Activated T-cell treated with anti-CD3 and anti-CD28 coated beads for 24 hours (primary cell): ENCODE measurements at places on chromosomes 12 and 14.

DNA sequence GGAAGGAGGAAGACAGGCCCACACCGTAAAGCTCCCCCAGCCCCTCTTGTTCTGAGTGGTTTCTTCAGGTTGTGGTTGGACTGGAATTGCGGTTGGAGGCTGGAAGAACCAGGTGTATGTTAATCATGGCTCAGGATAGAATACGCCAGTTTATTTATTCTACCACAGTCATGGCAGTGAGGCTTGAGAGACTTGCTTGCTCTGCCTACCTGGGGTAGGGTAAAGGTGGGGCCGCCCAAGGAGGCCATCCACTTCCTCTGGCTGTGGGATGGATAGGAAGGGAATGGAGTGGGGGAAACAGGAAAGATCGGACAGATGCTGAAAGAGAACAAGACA, 8.1 kb downstream of the SHMT2 start:
- DNase-seq, result no peak

GRCh38 chr12:102964872-102965271, 7.4 kb downstream of the ASCL1 start:
- no peak for DNase-seq

DNA sequence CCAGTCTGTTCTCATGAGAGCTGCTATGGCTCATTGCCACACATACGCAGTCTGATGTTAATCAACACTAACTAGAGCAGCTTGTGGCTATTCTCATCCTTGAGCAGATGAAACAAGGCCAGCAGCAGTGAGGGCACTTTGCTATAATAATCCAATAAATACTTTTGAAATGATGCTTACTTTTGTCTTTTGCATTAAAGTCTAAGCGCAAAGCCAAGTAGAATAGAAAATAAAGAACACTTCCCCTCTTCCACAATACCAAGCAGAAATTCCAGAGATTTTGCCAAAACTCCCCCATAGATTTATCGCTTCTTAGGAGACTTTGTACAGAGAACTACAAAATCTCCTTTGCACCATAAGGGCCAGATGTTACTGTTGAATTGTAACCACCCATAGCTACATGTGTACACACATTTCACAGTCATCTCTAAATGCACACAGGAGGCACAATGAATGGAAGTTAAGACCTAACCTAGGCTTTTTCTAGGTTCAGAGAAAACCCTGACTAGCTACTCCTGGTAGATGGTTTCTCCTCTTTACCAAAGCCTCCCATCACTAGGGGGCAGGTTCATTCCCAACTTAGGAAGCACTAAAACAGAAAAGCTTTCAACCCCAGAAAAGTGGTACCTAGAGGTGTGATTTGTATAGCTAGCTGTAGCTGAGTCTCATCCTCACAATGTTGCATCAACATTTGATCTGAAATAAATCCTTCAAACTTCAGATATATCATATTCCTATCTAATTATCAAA, 119.3 kb downstream of the HMGA2 start:
- no peak for DNase-seq

DNA sequence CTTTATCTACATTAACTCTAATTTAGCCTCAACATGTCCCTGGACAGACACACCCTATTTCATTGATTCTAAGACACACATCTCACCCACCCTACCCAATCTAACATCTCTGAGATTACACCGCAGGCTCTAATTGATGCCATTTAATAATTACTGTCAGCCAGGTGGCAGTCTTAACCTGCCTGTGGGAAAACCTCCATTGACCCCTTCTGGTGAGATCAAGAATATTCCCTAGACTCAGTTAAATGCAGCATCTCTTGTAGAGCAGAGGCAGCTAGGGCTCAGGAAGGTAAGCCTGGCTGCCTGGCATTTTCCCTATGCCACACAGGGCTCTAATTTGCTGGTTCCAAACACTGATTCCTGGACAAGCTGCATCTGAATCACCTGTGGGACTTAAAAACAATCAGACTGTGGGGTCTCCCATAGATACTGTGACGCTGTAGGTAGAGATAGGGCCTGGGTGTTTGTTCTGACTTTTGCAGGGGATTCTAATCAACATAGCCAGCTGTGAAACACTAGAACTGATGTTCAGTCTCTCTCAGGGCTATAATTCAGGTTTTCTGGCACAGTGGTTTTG, 14.3 kb downstream of the MCRS1 start:
- DNase-seq, result no peak

GRCh38 chr14:39784461-39784860, 352.2 kb upstream of the FBXO33 start:
- no peak for DNase-seq

DNA sequence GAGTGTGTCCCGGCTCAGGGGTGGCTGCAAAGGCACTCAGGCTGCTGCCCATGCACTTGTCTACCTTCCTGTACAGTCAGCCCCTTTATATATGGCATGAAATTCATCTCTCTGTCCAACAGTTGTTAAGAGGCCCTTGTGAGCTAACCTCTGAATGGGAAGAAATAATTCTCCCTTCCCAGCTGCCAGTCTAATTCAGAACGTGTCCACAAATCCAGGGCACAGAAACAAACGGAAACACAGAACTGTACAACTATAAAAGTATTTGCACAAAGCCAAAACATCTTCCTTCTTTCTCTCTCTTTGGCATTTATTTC, 849 bp downstream of the KRT5 start:
- DNase-seq, result no peak

DNA sequence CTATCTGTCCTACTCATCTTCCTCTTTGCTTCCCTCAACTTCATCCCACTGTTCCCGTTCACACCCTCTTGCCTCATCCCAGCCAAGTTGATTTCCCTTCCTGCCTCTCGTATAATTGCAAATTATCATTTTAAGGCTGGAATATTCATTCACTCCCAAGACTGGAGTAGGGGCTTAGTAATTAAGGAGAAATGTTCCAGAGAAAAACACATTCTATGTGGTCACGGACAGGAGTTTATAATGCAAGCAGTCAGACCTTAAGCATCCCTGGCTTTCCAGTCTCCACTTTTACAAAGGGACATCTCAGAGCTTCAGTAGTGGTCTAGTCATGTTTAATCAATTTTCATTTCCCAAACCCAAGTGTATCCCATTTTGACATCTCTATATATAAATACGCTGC, 54.9 kb downstream of the TMEM132D start:
- DNase-seq, result no peak

DNA sequence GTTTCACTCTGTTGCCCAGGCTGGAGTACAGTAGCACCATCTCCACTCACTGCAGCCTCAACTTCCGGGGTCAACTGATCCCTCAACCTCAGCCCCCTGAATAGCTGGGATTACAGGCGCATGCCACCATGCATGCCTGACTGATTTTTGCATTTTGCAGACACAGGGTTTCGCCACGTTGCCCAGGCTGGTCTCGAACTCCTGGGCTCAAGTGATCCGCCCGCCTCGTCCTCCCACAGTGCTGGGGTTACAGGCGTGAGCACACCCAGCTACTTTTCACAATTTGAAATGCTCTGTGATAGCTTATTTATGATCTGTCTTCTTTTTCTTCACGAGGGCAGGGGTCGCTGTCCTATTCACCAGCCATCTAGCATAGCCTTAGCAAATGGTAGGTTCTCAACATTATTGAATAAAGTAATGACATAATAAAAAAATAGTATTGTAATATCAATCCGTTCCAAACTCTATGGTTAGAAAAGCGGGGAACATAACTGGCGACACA, 477 bp upstream of the DDX47 start:
- no peak for DNase-seq

DNA sequence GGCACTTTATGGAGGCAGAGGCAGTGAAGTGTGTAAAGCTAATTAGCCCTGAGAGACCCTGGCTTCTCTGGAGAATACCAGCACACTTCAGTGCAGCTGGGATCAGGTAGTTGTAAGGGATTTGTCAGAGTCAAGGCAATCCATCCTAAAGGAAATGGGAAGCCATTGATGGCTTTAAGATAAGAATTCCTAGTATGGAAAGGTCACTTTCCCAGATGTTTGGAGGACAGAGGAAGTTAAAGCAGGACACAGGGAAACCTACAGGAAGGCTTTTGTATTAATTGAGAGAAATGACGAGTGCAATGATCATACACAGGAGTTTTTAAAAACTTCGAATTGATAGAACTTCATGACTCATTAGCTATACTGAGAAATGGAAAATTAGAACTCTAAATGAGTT, 254.4 kb downstream of the SLC16A7 start:
- no peak for DNase-seq

DNA sequence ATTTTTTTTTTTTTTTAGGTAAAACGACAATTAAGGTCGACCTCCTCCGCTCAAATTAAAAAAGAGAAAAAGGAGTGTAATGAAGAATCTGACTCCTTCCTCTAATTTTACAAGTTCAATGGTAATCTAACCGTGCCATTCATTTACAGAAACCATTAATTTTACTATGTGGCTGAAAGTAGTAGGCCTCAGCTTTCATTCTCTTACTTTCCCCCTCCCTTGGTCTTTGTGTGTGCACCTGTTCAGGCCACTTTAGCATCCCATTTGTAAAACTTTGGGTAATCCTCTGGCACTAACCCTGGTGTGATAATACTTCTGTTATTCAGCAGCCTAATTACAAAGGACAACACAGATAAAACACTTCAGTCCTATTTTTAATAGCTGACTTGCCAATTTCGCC, 128.1 kb downstream of the ASCL1 start:
- DNase-seq, result no peak

DNA sequence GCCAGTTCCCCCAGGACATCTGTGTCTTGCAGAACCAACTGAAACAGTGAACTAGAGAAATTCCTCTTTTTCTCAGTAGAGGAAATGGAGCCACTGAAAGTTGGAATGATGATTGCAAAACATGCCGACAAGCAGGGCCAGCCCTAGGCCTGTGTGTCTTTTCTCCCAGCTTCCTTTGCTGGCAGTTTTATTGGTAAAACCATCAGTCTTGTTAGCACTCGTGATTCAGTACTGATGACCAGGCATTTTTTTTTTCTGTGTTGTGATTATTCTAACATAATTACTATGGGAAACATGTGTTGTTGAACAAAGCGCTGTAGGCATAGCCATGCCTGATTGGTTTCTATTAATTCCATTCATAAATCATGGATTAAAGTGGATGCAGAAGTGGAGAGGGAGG, 620.7 kb downstream of the AACS start:
- no peak for DNase-seq

GRCh38 chr14:30252151-30252550, 306.8 kb upstream of the G2E3 start:
- DNase-seq, result no peak

GRCh38 chr12:57628280-57629191, 4.5 kb downstream of the B4GALNT1 start:
- DNase-seq, result no peak

GRCh38 chr14:37870170-37870569, 274.7 kb downstream of the TTC6 start:
- no peak for DNase-seq

GRCh38 chr12:57431654-57432188, 878 bp upstream of the R3HDM2 start:
- no peak for DNase-seq

DNA sequence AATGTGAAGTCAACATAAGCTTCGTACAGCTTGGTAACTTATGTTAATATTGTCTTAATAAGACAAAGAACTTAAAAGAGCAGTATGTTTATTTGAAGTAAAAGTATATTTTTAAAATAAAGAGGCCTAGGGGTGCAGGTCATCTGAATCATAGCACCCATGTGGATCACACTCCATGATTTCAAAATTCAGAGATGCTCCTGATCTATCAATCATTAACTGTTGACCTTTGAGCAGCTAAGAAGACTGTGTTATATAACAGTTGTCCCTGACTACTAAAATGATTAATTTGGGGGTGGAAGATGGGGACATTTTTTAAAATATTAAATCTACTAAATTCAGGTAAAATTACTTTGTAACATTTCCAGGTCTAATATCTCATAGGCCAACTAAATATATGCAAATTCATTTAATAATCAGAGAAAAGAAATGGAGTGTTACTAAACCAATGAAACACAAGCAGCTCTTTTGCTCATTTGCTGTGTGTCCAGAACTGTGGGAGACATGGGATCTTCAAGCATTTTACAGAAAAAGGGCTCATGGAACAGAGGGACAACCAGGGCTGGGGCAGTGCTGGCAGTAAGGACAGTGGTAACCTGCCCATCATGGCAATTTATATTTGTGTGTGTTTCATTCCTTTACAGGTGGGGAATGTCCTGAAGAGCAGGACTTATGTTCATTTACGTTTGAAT, 120.7 kb upstream of the PCED1B start:
- DNase-seq, result no peak

GRCh38 chr12:114685869-114686268, 1.9 kb upstream of the TBX3 start:
- no peak for DNase-seq

GRCh38 chr14:88426271-88426670, 40.8 kb downstream of the SPATA7 start:
- DNase-seq, result no peak

DNA sequence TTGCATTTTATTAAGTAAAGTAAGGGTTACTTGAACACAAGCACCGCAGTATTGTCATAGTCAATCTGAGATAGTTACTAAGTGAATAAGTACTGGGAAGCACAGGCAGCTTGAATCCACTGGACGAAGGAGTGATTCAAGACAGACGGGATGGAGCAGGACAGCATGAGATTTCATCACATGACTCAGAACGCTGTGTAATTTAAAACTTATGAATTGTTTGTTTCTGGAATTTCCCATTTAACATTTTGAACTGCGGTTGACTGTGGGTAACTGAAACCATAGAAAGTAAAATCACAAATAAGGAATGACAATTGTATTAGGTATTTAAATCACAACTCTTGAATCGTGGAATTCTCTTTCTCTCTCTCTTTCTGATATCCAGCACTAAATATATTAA, 1630.4 kb upstream of the SEL1L start:
- DNase-seq, result no peak

- no peak for DNase-seq
Measured at GRCh38 chr14:21536418-21537089, 10.4 kb upstream of the SALL2 start.

GRCh38 chr14:91654836-91655235, 77.0 kb downstream of the CATSPERB start:
- DNase-seq, result no peak

- no peak for DNase-seq
Measured at GRCh38 chr12:24944601-24944975, 4.3 kb downstream of the BCAT1 start.

GRCh38 chr12:75836533-75836932, 195.0 kb downstream of the PHLDA1 start:
- DNase-seq, result no peak

GRCh38 chr14:58865514-58866281, 227.9 kb downstream of the DACT1 start:
- no peak for DNase-seq

- DNase-seq, result no peak
Measured at GRCh38 chr14:55303125-55303499, 31.9 kb downstream of the FBXO34 start.

GRCh38 chr14:54909817-54910558, 7.4 kb upstream of the GCH1 start:
- no peak for DNase-seq

GRCh38 chr14:61337893-61338292, 16.5 kb downstream of the PRKCH start:
- DNase-seq, result no peak

GRCh38 chr12:6735448-6736191, 11.8 kb downstream of the COPS7A start:
- DNase-seq, result no peak
